ENCODE measurements at places on chromosomes 4 and X. TPM values are rescaled to one million over a fixed set of nuclear protein-coding genes. Genes with fewer than 3 reads are reported as not detected.

The DMRTC1 gene
- total RNA-seq = not detected

The SLC34A2 gene
- 0.19 TPM for total RNA-seq

The AFF2 gene
- total RNA-seq = 0.67 TPM

The BTK gene
- 1.3 TPM for total RNA-seq

The AR gene
- total RNA-seq = 12.7 TPM

The CYLC1 gene
- not detected for total RNA-seq

The CTAG1A gene
- not detected for total RNA-seq

The RHOXF2 gene
- not detected for total RNA-seq

The CT45A3 gene
- not detected for total RNA-seq

The STS gene
- total RNA-seq = 8.2 TPM

The MGARP gene
- 0.81 TPM for total RNA-seq

The PRDM5 gene
- total RNA-seq = 24.3 TPM

The UGT2A1 gene
- not detected for total RNA-seq

The SLITRK4 gene
- total RNA-seq = 22.1 TPM

The MTHFD2L gene
- total RNA-seq = 14.5 TPM

The GIMD1 gene
- not detected for total RNA-seq

The LGI2 gene
- total RNA-seq = 5.0 TPM

The GAGE1 gene
- total RNA-seq = not detected

DNA sequence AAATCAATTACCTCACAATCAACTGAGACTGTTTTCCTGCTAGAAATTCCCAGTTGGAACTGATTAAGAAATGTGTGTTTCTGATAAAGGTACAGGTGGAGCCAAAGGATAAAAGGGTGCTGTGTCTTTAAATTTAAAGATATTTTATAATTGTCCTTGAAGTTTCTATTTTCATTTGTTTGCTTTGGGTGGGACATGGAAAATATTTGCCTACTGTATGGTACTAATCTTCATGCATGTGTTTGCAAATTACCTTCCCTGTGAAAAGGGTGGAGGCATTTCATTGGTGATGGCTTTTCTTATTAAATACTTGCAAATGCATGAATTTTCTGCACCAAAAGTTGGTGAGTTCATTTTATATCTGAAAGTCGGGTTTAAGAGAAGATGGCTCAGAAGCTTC, 215.9 kb downstream of the RELL1 start:
- no peak for DNase-seq

- no peak for DNase-seq
Measured at GRCh38 chrX:12301288-12301687, 163.0 kb downstream of the FRMPD4 start.

DNA sequence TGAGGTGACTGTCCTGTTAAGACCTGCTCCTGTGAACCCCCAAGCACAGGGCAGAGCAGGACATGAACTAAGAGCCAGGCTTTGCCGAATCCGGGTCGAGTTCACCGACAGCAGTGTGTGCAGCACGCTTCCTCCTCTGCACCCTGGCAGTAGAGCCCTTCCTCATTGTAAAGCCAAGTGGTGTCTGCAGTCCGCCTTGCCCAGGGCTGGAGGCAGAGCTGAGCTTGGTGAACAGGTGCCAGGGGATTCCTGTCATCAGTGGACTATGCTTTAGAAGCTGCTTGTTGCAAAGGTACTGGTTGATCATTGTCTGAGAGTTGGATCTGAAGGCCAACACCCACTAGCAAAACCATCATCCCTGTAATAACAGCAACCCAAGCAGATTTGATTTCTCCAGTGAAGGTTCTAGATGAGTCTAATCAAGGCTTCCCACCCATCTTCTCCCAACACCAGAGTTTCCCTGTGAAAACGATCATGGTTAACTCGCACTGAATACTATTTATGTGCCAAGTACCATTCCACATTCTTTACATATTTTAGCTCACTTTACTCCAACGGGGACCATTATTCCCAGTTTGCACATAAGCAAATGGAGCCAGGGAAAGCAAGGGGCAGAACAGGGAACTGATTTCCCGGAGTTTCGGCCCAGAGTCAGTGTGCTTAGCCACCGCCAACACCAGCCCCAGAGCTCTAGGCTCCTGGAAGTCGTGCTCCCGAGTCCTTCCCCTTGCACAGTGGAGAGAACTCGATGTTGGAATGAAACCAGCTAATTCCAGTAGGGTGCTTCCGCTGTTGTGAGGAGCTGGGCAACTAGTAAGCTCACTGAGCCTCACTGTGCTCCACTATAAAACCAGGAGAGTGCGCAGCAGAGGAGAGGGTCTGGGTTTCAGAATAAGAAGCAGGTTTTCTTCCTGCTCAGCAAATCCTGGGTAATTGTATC, 1.4 kb upstream of the SLC34A2 start:
- no peak for DNase-seq

DNA sequence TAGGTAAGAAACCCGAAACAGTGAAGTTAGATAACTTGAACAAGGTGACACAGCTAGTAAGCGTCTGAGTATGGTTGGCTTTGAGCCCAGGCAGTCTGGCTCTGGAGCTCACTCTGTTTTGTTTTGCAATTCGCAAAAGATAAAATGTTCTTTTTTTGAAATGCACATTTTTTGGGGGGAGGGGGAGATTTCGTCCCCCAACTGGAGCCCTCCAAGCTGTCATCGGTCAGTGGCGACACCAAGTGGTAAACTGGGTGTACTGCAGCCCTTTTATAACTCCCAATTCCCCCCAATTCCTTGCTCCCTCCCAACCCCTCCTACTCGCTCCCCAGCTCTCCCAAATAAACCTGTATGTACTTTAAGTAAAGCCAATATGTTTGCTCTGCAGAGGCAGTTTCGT, 2.8 kb upstream of the CLCN5 start:
- no peak for DNase-seq

DNA sequence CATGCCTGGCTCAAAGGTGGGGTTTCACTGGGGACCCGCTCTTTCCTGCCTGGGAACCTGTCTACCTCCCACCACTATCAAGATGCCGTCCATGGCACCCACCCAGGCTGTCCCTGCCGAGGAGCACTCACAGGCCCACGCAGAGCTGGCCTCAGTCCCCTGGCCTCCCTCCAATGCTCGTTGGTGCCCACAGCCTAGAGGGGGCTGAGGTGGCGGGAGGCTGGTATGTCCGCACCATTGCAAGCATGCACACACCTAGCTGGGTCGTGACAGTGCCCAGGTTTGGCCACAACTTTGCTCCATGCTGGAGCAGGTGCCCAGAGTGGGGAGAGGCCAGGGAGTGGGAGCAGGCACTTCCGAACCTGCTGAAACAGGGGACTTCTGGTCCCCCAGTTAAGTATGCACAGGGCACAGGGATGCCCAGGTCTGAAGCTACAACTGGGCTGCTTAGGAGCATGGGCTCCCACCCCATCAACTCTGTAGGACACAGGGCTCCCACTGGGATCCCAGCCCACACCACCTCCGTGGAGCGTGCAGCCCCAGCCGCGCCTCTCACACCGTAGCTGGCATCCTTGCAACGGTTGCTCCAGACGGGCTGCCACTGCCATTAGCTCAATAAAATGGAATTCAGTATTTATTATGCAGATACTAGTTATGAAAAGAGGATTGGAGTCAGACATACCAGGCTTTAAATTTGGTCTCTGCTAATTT, 1376.1 kb upstream of the TENM3 start:
- DNase-seq = no peak

DNA sequence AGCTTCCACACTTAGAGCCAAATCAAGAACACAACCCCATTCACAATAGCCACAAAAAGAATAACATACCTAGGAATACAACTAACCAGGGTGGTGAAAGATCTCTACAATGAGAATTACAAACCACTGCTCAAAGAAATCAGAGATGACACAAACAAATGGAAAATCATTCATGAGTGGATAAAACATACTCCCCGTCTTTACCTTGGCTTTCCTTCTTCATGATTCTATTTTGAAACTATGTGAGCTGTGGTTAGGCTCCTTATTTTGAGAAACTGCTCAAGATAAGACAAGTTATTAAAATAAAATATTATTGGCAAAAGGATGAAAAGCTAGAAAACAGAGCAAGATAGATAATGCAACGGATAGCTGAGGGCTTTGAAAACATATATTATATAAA, 598.1 kb upstream of the FAT1 start:
- DNase-seq = no peak

DNA sequence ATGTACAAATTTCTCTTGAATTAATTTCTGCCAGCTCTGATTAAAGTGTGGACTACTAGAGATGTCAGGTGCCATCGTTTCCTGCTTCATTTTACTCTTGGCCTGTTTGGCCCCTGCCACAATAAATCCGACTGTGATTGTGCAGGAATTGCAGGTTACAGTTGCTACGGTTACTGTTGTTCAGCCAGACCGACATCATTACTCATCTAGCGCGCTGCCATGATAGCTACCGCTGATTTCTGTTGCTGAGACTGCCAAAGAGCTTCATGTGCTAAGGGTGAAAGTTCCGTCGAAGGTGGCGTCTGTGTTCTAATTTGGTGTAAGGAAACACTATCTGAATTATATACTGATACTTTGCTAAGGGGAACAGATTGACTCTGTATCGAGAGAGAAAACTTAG, 22.1 kb downstream of the SLIT2 start:
- DNase-seq = no peak

GRCh38 chr4:181677201-181677600, 566.0 kb upstream of the TENM3 start:
- DNase-seq = no peak

DNA sequence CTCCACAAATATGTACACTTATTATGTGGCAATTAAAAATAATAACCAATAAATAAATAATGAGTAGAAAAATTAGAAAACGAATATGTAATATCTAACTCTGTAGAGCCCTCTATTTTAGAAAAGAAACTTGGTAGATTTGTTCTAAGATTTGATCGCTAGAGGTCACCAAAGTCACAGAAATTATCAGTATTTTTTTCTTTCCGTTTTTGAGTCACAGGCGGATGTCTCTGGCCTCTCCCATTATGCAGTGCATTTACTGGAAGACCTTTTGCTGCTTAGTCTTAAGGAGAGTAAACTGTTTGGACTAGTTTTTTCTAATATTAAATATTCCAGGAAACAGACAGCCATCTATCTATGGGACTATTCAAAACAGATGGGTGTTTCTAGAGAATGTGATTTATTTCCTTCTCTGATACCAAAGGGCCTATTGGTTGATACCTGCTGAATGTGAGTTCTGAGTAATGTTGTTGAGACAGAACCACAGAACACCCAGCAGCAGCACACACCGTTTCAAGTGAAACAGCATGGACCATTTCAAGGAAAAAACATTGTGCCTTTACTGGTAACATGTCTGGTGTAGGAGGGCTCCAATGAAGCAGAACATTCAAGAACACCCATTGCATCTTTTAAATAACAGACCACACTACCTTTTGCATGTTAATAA, 34.0 kb upstream of the GYPA start:
- no peak for DNase-seq

- DNase-seq = no peak
Measured at GRCh38 chr4:53697016-53697685, 105.9 kb upstream of the LNX1 start.

- DNase-seq = no peak
Measured at GRCh38 chr4:13966231-13967195, 339.0 kb upstream of the BOD1L1 start.

DNA sequence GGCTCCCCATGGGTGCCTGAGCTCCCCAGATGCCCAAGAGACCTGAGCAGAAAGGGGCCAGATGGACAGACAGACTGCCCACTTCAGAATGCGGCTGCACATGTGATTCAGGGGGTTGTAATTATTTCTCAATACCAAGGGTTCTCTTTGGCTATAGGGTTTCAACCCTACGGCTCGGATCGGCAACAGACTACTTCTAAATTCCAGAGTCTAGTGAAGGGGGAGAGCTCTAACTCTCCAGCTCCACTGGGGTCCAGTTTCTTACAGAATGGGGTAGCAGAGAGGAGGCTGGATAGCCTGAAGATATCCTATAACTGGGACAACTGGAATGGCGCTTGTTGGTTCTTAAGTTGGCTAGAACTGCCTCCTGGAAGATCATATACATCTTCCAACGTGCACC, 136.3 kb downstream of the MGST2 start:
- DNase-seq = no peak

DNA sequence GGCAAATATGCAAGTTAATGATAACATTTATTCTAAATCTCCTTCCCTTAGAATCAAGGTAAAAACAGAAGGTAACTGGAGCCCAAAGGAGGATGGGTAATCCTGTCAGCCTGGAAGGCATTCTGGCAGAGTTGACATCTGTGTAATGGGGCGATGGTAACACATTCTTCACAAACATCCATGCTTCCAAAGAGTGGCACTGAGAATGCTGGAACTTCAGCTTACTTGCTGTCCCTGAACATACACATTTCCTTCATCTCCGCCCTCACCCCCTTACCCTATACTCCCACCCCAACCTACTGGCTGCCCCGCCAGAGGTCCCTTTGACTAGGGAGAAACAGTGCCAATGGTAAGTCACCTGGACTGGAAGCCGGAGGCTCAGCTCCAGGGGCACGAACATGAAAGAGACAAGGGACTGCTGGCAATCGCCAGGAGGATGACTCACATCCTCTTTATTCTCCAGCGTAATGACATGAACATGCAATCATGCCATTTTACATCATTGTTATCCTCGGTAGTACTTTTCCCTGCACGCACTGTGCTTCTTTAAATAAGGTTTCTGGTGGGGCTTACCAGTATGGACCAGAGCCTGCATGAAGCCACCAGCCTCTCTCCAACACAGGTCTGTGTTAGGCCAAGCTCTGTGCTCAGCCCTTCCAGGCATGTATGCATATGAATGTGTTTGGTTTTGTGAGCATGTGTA, 694.2 kb upstream of the TENM3 start:
- no peak for DNase-seq

DNA sequence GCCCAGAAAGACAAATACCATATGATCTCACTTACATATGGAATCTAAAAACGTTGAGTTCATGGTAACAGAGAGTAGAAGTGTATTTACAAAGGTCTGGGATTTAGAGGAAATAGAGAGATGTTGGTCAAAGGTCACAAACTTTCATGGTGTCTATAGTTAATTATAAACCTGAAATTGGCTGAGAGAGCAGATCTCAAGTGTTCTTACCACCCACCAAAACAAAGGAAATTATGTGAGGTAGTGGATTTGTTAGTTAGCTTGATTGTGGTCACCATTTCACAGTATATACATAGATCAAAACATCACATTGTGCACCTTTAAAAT, 186.8 kb downstream of the NWD2 start:
- no peak for DNase-seq

- no peak for DNase-seq
Measured at GRCh38 chr4:155809835-155810234, 51.0 kb downstream of the GUCY1B1 start.

GRCh38 chrX:39750256-39750790, 347.4 kb downstream of the BCOR start:
- DNase-seq = no peak

GRCh38 chrX:40010550-40011321, 87.0 kb downstream of the BCOR start:
- DNase-seq = no peak

DNA sequence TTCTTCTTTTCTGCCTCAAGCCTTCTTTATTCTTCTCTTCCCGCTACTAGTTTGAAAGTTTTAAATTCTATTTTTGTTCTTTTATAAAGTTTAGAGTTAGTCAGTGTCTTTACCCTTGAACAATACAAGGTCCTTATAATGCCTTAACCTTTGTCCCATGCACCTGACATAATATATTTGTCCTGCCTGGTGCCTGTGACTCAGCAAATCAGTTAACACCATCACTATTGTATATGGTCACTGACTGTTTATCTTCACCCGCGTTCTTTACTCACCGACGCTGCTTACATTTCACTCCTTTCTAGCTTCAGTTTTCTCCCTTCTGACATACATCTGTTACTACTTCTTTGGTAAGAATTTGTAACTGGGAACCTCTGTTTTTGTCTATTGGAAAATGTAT, 5.7 kb downstream of the SMIM20 start:
- DNase-seq = no peak

GRCh38 chrX:29890646-29891200, 324.6 kb upstream of the MAGEB2 start:
- DNase-seq = no peak

GRCh38 chr4:3712112-3712805, 53.9 kb upstream of the ADRA2C start:
- no peak for DNase-seq

All from cardiac septum (tissue), 1 donor.